ENCODE measurements at places on chromosomes 4 and X.

DNA sequence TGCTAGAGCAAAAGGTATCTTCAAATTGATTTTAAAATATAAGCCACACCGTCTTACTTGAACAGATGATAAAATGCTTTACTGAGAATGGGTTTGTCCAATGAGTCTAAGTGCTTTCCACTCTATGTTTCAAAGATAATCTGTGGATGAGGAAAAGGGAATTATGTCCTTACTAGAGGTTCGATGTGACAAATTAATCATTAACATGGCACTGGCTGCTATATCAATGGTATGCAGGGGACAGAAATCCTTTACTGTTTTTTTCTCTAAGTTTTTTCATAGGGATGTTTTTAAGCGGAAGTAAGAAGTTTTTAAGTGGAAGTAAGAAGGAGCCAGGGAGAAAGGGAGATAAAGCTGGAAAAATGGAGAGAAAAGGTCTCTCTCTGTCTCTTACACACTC lies 38.0 kb downstream of the MID1IP1 start:
- no peak for DNase-seq

GRCh38 chrX:340121-340520 lies 21.5 kb upstream of the GTPBP6 start:
- DNase-seq = no peak

DNA sequence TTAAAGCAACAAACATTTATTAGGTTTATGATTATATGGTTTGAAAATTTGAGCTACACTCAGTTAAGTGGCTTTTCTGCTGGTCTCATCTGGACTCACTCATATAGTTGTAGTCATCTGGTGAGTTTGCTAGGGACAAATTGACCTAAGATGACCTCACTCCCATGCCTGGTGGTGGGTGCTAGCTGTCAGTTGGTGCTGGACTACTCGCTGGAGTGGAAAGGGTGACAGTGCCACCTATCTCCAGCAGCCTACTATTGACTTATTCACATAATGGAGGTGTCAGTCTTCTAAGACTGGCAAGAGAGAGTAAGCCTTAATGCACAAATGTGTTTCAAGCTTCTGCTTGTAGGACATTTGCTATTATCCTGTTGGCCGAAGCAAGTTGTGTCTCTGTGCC lies 88.2 kb downstream of the TASL start:
- DNase-seq = no peak

GRCh38 chr4:82043081-82043808 lies 330.5 kb downstream of the HNRNPD start:
- DNase-seq = no peak

- DNase-seq = no peak
Observed at GRCh38 chr4:108458681-108459080, 161.7 kb upstream of the RPL34 start.

DNA sequence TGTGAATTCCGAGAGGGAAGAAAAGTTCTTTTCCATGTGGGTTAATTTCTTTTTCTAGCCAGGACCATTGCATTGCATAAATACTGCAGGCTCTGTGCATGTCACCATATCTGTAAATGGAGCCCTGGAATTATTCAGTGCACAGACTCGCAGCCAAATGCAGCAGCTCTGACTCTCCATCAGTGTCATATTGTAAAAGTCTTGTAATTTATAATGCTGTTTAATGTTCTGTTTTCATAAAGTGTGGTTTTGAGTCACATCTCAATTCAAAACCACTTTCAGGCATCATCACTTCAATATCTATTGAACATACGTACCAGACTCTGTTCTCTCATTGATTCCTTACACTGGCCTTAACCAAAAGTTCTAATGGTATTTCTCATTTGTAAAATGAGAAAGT lies 193.9 kb upstream of the RPL34 start:
- no peak for DNase-seq

DNA sequence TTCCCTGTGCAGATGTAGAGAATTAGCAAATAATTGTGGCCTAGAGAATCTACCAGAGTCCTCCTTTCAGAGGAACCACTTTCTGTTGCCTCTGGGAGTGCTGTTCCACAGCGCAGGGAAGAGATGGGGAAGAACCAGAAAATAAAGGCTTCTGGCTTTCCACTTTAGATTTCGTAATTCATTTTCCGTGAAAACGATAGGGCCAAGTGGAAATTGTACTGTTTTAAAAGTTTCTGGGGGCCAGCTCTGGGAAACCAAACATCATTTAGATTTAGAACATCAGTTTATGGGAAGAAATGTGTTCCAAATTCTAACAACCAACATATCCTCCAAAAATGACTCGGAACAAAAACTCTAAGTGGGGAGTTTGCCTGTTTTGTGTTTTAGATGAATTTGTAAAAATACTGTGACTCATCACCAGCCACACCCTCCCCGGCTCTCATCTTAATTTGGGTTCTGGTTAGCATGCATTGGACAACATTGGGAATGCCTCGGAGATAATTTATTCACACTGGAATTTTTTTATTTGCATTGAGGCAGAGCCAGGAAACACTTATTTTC lies 65.2 kb upstream of the LNX1 start:
- DNase-seq = no peak

DNA sequence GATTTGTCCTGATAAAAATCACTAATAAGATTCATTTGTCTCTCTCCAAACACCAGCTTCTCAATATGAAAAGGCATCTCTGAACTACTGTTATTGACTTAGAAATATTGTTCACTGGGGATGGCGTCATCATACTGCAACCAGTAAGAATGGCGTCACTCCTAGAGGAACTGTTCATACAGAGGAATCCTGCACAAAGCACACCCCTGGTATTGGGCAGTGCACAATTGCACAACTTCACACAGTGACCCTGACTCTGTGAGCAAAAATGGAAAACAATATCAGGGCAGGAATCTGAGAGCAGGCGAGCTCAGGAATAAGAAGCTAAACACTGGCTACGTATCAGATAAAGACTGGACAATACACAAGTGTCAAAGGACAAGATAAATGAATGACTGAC lies 66.7 kb upstream of the PNPLA4 start:
- DNase-seq = no peak

- DNase-seq = no peak
Observed at GRCh38 chr4:67750691-67751090, 3.5 kb downstream of the GNRHR start.

DNA sequence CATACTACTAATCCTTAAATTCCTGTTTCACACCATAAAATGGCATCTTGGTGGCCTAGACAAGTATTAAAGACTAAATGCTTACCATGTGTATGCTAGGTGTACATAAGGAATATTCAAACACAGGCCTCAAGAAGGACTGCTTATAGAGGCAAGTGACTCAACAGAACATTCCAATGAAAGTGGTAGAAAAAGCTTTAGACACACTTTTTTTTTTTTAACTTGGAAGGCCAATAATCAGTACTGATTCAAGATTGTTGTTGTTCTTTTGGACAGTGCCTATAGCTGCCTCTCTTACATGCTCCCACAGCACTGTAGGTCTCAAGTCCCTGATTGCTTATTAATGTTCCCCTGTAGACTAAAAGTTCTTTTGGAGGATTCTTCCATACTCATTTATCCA lies 77.6 kb downstream of the FBXL5 start:
- no peak for DNase-seq

DNA sequence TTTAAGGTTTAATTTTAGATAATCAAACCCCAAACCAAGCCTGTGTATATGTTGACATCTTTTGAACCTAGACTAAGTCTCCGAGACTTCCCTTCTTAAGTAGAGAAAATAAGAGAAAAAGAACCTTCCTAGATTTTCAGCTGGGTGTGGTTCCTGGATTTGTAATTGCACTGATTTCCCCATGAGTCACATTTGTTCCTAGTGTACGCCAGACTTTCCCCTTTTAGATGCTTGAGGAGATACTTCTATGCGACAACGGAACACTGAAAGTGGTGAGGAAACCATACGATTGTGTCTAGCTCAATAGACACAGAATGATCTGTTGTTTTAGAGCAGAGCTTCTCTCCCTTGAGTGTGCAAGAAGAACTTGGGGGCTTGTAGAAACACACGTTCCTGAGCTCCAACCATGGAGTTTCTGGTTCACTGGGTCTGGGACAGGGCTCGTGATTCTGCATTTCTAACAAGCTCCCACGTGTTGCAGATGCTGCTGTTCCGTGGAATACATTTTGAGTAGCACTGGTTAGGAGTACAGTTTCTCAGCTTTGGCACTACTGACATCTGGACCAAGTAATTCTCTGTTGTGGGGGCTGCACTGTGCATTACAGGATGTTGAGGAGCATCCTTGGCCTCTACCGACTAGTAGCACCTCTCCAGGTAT lies 87.1 kb downstream of the AMELX start:
- no peak for DNase-seq

DNA sequence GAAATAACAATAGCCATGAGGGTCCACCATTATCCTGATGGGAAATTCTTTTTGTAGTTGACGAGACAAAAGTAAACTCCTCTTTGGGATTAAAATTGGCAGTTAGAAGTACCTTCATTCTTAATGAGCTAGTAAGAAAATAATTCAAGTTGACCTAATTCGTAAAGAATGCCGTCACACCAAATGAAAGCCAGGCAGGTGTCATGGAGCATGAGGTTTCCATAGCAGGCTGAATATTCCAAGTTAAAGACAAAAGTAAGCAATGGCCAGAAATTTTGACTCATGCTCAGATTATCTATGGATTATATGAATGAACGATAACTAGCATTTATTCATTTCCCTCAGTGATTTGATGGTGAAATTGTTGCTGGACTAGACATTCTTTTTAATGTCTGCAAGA lies 192.2 kb upstream of the FAT1 start:
- DNase-seq = no peak

DNA sequence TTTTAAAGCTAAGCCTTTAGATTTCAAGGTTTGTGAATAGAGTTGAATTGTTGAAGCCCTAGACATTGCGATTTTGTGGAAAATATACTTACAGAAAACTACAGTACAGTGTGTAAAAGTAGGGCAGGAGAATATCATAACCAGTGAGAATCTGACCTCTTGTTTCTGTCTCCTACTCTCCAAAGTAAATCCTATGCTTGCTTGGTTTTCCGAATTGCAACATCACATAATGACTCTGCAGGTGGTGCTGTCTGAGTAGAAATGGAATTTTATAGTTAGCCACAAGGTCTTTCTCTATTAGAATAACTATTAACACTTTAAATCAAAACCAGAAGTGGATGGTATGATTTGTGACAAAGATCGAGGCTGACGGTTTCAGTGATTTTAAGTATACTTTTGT lies 505.6 kb downstream of the RAPGEF2 start:
- DNase-seq = no peak

GRCh38 chr4:101693842-101694398 lies 96.6 kb upstream of the BANK1 start:
- no peak for DNase-seq

GRCh38 chrX:35122756-35123155 lies 180.2 kb downstream of the FAM47B start:
- no peak for DNase-seq

GRCh38 chrX:4043951-4044350 lies 330.5 kb upstream of the PRKX start:
- DNase-seq = no peak
